Activated naive CD4-positive, alpha-beta T cell (primary cell): ENCODE measurements at places on chromosomes 4 and X.

DNA sequence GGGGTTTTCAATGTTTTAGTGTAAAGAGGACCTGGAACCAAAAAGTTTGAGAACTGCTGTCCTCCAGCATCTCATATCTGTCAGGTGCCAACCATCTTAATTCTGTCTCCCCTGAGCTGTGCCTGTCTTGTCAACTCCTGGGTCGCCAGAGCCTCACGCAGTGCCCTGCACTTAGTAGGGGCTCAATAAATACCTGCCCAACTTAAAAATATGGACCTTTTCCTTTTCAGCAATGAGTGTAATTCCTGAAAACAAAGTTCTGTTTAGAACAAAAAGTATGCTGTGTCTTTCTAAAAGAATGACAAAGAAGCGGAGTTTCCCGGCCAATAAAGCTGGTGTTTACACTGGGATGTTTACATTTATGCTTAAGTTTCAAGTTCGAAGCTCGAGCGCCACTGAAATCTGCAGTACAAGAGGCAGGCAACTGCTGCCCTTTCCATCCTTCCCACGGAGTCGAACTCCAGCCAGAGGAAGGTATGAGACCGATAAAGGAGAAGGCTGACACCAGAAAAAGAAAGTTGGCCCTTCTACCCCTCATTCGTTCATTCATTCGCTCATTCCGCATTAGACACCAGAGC is 1.1 kb upstream of the HTATSF1 start:
- DNase-seq, result no peak

GRCh38 chr4:24476282-24476681 is 108.1 kb downstream of the DHX15 start:
- no peak for DNase-seq

DNA sequence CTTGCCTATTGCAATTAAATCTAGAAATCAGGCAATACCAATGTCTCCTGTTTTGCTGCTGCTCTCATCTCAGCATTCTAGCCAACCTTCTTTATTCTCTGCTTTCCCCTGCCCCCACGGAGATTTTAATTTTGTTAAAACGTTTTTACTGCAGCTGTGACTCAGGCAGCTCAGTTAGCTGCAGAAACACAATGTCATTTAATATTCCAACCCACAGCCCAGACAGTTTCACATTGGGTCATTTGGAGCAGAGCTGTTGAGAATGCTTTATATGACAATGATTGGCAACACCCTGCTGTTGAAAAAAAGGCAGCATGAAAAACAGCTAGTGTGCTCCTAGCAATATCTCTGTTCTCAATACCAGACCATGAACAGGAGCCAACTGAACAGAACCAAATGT is 12.6 kb upstream of the SLC10A4 start:
- DNase-seq, result no peak

DNA sequence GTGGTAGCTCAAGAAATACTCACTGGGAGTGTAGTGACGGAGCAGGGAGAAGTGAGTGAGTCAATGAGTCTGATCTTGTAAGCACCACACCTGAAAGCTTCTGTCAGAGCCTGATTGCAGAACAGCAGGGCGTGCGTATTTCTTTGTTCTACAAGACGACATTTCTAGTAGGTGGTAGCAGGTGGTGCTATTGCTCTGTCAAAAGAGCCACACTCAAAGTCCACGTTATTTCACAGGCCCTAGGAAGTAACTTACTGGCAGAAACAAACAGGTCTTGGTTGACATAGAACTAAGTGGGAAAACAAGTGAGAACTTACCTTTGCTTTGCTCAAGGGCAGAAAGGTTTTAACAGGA is 46.4 kb upstream of the SPRY1 start:
- no peak for DNase-seq

DNA sequence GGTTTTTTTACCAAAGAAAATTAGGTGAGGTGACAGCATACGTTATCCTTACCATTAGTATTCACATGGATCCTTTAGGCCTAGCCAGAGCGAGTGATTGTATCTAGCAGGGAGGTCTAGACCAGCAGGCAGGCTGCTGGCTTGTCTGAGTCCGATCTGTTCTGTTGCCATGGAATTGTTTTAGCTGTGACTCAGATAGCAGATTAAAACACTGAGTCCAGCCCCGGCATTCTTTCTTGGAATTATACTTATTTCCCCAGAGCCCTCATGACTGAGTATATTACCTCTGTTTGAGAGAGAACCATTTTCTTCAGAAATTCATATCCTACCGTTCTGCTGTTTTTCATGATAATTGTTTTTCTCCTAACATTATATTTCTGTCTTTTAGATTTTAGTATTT is 37.4 kb downstream of the OCRL start:
- DNase-seq, result no peak

DNA sequence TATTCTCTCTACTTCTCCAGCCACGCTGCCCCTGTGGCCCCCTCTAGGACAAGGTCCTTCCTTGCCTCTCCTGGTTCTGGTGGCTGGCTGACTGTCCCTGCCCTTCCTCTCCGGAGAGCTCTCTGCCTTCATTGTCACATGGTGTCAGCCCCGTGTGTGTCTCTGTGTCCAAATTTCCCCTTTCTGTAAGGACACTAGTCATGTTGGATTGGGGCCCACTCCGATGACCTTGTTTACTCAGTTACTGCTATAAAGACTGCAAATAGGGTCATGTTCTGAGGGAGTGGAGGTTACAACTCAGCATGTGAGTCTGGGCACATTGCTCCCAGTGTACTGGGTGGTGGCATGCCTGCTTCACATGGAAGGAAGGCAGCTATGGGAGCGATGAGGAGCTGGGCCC is 129.5 kb upstream of the PSAPL1 start:
- DNase-seq, result no peak

GRCh38 chrX:136209016-136209738 is 42.0 kb downstream of the MAP7D3 start:
- no peak for DNase-seq

GRCh38 chr4:47510506-47511143 is 25.6 kb downstream of the ATP10D start:
- DNase-seq, result no peak

DNA sequence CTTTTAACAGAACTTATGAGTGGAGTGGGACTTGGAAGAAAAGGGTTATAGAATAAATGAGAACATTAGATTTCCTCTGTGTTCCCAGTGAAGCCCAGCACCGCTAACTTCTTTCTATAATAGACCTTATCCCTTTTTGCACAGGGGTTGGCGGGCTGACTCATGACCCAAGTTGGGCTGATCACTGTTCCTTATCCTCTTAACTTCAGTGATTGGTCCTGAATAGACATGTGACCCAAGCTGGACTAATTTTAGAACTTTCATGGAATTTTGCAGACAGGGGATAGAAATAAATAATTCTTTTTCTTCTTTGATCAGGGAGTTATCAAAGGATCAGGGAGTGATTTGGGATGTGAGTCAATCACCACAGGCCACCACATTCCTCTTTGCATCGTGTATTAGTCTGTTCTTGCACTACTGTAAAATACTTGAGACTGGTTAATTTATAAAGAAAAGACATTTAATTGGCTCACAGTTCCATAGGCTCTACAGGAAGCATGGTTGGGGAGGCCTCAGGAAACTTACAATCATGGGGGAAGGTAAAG is 75.9 kb downstream of the UCHL1 start:
- DNase-seq, result no peak

- no peak for DNase-seq
These were observed 5.7 kb downstream of the CLDN22 start for GRCh38 chr4:183314336-183314735.

DNA sequence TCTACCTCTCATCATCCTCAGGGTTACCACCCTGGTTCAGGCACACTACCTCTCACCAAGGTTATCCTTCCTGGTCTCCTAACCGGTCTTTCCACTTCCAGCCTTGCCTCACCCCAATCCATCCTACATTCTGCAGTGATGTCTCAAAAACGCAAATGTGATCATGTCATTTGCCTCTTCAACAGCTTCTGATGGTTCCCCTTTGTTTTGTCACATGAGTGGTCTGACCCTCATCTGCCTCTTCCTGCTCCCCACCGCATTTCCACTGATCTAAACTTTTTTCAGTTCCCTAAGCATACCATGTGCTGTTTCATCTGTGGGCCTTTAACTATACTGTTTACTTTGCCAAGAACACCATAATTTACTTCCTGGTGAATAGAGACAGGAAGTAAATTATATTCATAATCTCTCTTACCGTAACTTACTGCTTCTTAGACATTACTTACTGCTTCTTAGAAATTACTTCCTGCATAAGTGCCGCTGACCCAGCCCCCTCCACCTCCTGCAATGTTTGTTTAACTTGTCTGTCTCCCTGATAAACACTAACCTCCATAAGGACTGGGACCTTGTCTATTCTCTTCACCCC is 27.1 kb upstream of the NSUN7 start:
- DNase-seq, result no peak

- no peak for DNase-seq
These were observed 50.4 kb downstream of the C4orf50 start for GRCh38 chr4:5967783-5968182.

DNA sequence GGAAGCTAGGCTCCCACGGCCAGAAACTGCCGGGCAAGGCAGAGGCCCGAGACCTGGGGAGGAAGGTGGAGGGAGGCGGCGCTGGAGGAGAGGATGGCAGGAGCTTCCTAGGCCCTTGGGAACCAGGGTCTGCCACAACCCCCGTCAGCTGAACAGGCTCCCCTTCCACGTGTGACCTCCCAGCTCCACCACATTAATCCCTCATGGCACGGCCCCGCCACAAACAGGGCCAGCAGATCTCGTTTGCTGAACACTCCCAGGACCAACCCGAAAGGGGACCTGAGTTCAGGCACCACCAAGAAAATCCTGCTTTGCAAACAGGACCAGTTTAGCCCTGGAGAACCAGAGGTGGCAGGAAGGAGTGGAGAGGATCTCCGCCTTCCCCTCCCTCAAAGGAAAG is 62.7 kb downstream of the FHDC1 start:
- DNase-seq, result no peak

- no peak for DNase-seq
These were observed 9.8 kb downstream of the LAMP2 start for GRCh38 chrX:120459309-120459708.

DNA sequence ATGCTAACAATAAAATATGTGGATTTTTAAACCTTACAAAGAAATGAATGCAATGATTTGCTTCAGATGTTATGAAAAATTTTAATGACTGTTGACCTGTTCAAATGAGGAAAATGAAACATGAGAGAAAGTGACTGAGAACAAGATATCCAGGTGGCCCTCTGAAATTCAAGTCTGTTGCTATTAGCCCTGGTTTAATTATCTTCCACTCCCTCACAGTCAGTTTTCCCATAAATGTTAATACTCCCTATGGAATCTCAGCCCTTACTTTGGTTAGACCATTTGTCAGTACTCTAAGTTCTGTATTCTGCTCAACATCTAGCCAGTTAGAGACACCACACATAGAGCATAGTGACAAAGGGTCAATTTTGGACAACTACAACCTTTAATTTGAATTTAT is 327.8 kb downstream of the PDGFC start:
- no peak for DNase-seq

DNA sequence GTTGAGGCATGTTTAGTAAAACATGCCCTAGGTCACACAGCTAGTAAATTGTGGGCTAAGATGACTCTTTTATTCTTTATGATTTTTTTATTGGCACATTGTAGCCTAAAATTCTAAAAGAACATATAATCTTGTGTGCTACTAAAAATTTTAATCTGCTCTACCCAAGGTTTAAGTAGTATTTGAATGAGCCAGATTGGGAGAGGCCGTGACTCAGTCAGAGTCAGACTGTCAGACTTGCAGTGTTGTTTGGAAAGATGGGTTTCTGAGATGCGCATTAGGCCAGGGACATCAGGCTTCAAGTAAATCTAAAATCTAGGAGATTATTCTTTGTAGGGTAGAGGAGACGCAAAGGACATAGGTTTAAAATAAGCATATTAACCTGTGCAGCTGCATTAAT is 30.7 kb upstream of the TMPRSS11E start:
- no peak for DNase-seq

DNA sequence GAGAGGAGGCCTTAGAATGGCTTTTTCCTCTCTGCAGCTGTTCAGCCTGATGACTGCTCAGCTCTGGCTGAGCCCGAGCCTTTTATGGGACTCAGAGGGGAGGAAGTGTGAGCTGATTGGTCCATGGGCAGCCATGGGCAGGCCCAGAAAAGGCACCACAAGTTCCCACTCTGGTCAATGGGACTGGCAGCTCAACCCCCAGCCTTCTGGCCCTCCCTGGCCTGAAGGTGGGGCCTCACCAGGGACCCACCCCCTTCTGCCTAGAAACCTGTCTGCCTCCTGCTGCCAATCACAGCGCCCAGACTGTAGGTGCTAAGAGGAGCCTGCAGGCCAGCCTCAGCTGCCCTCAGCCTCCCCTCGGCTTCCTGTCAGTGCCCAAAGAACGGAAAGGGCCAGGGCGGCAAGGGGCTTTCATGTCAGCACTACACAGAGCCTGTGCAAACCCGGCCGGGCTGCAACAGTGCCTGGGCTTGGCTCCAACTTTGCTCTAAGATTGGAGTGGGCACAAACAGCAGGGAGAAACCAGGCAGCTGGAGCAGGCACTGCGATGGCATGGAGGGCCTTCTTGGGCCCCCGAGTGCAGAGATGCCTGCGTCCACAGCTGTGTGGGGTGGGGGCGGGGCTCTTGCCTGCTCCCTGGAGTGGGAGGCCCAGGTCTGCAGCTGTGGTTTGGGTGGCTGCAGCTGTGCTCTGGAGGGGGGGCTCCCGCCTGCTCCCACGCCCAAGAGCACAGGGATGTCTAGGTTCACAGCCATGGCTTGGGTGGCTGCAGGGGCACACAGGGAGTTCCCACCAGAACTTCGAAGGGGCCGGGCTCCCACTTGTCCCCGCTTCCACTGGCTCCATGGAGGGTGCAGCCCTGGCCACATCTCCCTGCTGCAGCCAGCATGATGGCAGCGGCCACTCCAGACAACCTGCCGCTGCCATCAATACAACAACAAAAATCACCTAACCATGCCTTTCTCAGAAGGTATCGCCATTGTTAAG is 92.6 kb downstream of the NXF2 start:
- no peak for DNase-seq

DNA sequence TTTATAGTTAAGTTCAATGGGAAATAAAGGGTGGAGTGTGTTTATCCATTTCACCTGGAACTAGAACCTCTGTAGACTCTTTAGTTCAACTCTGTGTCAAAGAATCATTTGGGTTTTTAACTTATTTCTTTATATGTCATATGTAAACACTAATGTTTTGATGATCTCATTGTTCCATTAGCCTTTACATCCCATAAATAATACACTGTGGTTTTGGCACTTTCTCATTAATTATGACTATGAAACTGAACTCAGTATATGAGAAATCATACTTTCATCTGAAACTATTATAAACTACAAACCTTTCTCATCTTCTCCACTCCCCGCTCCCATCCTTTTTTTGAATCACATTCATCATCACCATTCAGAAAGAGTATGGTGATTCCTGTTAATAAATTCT is 31.0 kb downstream of the F8 start:
- DNase-seq, result no peak

DNA sequence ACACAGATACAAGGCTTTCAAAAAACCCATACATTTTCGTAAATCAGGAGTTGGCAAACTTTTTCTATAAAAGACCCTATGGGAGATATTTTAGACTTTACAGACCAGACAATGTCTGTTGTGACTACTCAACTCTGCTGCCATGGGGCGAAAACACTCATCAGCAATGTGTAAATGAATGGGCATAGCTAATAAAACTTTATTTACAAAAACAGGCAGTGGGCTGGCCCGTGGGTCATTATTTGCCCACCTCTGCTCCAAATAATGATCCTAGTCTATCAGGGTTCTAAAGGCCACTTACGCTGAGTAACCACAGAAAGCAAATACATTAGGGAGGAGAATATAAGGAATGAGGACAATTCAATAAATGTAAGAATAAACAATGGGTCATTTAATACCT is 43.9 kb upstream of the ACSL4 start:
- no peak for DNase-seq
